ENCODE measurements at places on chromosomes 2 and 18. TPM values are rescaled to one million over a fixed set of nuclear protein-coding genes. Genes with fewer than 3 reads are reported as not detected.

Gene RESP18
- total RNA-seq: not detected

Gene ACKR3
- total RNA-seq: 10.1 TPM

Gene ANTXR1
- total RNA-seq: 128 TPM

Gene ST8SIA5
- 0.13 TPM for total RNA-seq

Gene HOXD13
- 3.8 TPM for total RNA-seq

Gene TUBB8B
- total RNA-seq: not detected

Gene LOXHD1
- total RNA-seq: not detected

Gene SLC14A1
- total RNA-seq: 2.0 TPM

Gene SLC8A1
- 83.4 TPM for total RNA-seq

Gene PLCD4
- total RNA-seq: 0.51 TPM

Gene LAMA3
- total RNA-seq: 1.9 TPM

Gene PDE1A
- 16.3 TPM for total RNA-seq

Gene MAP2
- 7.6 TPM for total RNA-seq

Gene ITGA4
- 33.3 TPM for total RNA-seq

Gene SPRED2
- 8.5 TPM for total RNA-seq

Gene C2orf15
- total RNA-seq: not detected

Gene GPD2
- total RNA-seq: 62.3 TPM

Gene CD28
- 0.11 TPM for total RNA-seq

Gene IL36B
- total RNA-seq: not detected

Gene DOK6
- total RNA-seq: 0.76 TPM

Gene GCKR
- 0.11 TPM for total RNA-seq

Gene LYPD1
- total RNA-seq: 0.11 TPM

Gene ZSWIM2
- total RNA-seq: not detected

Gene CD8B2
- total RNA-seq: not detected

Gene CNTNAP5
- not detected for total RNA-seq

Gene HYCC2
- 5.7 TPM for total RNA-seq

Gene EFR3B
- total RNA-seq: 0.76 TPM

Gene C2orf80
- not detected for total RNA-seq

Gene CAPN14
- total RNA-seq: not detected

Gene IL1F10
- total RNA-seq: not detected

Gene SERPINB12
- total RNA-seq: not detected

Data from GM23248 (cell line).